Activated T-cell treated with anti-CD3 and anti-CD28 coated beads, Interleukin-2, amount 50 U/mL, for 4 hours (primary cell): ENCODE measurements at places on chromosomes 13 and 19. TPM values are rescaled to one million over a fixed set of nuclear protein-coding genes. Genes with fewer than 3 reads are reported as not detected.

P2RY11 gene
- 87.5 TPM for total RNA-seq

BRME1 gene
- total RNA-seq: 8.9 TPM

C13orf46 gene
- 1.1 TPM for total RNA-seq

HIF3A gene
- total RNA-seq: not detected

IFNL1 gene
- total RNA-seq: not detected

SHC2 gene
- total RNA-seq: 0.16 TPM

CGB5 gene
- not detected for total RNA-seq

CRB3 gene
- 1.6 TPM for total RNA-seq

NALCN gene
- total RNA-seq: not detected

NRTN gene
- total RNA-seq: 0.33 TPM

GPR4 gene
- not detected for total RNA-seq

PRSS57 gene
- 0.94 TPM for total RNA-seq
